Stimulated activated CD4-positive, alpha-beta T cell treated with anti-CD3 and anti-CD28 coated beads, Interleukin-4, amount 100 ng/mL, for 24 hours (primary cell): ENCODE measurements at places on chromosomes 6 and 20.

DNA sequence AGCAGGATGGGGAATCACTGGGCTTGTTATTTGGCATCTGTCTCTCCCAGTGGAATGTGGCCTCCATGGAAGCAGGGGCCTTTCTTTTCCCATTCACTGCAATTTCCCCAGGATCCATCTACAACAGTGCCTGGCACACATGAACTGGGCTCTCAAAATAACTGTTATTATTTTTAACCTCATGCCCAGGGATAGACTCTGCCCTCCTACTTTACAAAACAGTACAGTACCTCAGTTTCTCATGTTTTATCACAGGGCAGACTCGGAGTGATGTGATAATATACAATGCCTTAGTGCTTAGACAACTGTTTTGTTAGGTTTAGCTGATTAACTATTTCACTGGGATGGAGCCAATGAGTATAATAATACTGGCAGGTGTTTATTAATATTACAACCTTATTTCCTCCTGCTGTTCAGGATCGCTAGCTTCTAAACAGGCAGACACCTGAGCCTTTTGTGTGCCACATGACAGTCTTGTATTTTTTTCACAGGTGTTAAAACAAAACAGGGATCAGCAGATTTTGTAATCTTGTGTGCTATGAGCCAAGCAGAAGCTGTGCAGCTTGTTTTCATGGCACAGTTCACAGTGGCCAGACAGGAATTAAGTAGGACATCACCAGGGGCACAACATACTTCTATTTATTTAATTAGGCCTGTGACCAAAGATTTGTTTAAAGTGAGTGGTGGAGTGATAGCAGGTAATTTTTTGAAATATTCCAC lies 157.7 kb upstream of the EYA4 start:
- DNase-seq = no peak

GRCh38 chr6:13666194-13667105 lies 45.2 kb downstream of the RANBP9 start:
- no peak for DNase-seq

DNA sequence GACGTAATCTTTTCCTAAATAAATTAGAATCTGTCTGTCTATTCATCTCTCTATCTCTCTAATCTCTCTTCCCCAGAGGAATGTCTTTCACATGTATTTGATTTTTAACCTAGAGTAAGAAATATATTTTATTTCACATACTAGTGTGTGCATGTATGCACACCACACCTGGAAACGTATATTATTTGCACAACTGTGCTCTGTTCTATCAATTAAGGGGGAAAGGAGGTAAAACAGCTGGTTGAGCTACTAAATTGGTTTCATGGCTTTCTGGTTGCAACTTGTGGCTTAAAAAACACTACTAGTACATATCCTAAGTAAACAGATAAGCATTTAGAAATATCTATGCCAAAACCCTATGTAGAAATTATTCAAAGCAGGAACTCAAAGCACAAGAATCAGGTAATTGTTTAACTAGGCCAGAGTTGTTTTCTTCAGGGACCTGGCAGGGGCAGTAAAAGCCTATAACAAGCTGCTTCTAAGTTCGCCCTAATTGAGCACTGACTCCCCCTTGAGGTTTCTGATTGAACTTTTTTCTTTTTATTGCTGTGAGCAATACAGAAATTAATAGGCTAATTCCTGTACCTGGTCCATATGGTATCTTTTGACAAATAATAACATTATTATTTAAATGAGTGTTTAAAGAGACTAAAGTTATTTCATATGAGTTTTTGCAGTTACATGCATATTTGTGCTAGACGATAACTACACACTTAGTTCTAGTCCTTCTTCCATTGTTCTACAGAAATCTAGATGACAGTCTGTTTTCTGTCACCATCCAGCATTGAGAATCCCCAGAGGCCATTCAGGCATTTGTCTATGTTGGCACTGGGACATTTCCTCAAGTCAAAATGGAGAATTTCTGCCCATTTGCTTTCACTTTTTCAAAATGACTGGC lies 88.6 kb downstream of the MCHR2 start:
- no peak for DNase-seq

GRCh38 chr20:57902473-57902872 lies 192.7 kb upstream of the PMEPA1 start:
- DNase-seq = no peak

DNA sequence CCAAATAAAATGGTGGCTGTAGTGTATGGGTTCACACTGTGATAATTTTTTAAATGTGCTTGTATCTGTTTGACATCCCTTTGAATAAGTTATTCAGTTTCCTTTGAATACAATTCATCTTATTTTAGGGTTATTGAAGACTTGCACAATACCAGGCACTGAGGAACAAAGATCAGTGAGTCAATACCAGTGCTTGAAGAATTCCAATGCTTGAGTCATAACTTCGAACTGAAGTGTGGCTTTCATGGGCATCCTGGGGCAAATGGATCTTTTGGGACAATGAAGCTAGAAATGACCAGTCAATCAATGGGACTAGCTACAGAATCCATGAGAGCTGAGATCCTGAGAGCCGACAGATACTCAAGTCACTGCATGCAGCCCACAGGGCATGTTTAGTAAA lies 349.9 kb upstream of the FLRT3 start:
- no peak for DNase-seq
